ENCODE measurements at places on chromosomes 4 and X.

DNA sequence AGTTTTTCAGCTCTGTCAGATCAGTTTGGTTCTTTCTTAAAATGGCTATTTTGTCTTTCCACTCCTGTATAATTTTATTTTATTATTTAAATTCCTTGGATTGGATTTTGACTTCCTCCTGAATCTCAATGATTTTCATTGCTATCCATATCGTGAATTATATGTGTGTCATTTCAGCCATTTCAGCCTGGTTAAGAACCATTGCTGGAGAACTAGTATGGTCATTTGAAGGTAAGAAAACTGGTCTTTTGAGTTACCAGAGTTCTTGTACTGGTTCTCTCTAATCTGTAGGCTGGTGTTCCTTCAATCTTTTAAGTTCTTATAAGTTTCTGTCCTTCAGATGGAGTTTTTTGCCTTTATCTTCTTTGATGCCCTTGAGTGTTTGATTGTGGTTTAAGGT is 815.5 kb downstream of the KLHL13 start:
- no peak for DNase-seq

GRCh38 chr4:39533541-39533940 is 6.3 kb upstream of the UGDH start:
- no peak for DNase-seq

GRCh38 chr4:168880811-168881595 is 129.1 kb downstream of the CBR4 start:
- DNase-seq = no peak

- no peak for DNase-seq
These were observed 20.4 kb downstream of the SPCS3 start for GRCh38 chr4:176339936-176340761.

DNA sequence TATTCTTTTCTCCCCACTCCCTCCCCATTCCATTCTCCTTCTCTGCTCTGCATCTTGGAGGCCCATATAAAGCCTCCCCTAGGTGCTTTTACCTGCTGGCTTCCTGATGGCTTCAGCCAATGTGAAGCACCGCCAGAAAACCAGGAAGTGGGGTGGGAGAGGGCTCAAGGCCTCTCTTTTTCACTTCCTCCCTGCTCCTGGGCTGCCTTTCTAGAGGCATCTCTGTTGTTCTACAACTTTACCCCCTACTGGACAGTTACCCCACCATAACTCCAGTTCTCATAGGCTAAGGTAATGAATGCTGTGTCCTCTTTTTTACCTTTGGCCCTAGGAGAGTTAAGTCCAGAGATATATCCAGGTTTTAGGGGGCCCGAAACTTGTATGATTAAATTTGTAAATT is 62.4 kb upstream of the PPARGC1A start:
- no peak for DNase-seq

- no peak for DNase-seq
These were observed 43.8 kb upstream of the CPEB2 start for GRCh38 chr4:14958436-14958835.

DNA sequence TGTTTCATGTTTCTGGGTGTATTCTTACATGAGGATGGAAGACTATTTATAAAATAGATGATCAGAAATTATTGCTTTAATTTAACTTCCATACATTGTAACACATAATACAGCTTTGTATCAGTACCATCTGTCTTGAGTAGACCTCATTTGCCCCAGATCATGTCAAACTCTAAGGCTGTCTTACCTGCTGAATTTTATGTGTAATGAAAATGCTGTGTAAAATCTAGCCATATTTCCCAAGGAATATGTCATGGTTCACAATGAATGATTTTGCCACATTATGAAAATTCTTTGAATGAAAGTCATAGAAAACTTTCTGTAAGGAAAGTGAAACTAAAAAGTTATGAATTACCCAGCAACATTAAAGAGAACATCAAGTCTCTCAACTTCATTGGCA is 7.4 kb downstream of the BDH2 start:
- DNase-seq = no peak

Measured in nucleus accumbens (tissue), 56 donors.